Stimulated activated CD8-positive, alpha-beta memory T cell treated with anti-CD3 and anti-CD28 coated beads, Interleukin-7, amount 100 ng/mL, for 24 hours (primary cell): ENCODE measurements at places on chromosomes 1 and 21.

GRCh38 chr21:44574457-44575306, 1.2 kb downstream of the KRTAP10-4 start:
- no peak for DNase-seq

DNA sequence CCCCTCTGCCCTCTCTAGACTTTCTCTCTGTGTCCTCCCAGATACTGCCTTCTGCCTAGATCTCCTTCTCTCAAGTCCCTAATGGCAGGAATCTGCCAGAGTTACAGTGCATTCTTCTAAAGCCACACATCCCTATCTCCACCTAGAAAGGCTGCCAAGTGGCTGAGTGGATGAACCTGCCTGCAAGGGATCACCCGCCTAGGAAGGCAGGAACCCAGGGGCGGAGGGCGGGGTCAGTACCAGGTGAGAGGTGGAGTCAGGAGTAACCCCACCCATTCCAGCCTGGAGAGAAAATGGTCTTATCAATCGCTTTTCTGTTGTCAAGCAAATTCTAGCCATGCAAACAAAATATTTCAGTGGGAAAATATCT, 60.8 kb downstream of the BCAR3 start:
- DNase-seq, result no peak

- no peak for DNase-seq
Measured at GRCh38 chr1:24557711-24558131, 1.8 kb downstream of the NCMAP start.

- DNase-seq, result no peak
Measured at GRCh38 chr1:206524739-206525364, 17.5 kb downstream of the RASSF5 start.

- no peak for DNase-seq
Measured at GRCh38 chr1:93567255-93567918, 114.2 kb downstream of the BCAR3 start.
